ENCODE measurements at places on chromosomes 2 and 18.
A peak's percentile ranks its signal among the peaks of the same experiment; 100 is the strongest.

DNA sequence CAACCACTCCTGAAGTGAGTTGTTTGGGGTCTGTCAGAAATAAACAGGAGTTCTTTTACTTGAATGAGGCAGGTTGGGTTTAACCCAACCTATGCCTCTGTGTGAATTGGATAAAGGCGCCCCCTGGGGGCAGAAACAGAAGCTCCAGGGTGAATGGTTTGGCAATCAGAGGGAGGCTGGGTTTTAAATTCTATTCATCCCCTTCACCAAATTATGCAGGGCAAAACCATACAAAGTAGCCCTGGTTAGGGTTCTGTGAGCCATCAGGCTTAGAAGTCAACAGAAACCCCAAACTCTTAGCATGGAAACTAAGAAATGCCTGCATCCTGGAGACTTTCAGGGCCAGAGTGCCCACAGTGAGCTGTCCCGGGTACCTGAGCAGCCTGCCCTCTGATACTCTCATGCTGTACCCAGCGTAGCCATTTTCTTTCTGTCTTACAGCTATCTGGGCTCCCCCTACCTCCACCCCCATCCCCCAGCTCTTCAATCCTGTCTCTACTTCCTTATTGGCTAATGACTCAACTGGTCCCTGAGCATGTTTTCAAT, 241.5 kb downstream of the ICOS start:
- DNase-seq: no peak

GRCh38 chr2:207506426-207506825, 23.3 kb upstream of the CREB1 start:
- no peak for DNase-seq

DNA sequence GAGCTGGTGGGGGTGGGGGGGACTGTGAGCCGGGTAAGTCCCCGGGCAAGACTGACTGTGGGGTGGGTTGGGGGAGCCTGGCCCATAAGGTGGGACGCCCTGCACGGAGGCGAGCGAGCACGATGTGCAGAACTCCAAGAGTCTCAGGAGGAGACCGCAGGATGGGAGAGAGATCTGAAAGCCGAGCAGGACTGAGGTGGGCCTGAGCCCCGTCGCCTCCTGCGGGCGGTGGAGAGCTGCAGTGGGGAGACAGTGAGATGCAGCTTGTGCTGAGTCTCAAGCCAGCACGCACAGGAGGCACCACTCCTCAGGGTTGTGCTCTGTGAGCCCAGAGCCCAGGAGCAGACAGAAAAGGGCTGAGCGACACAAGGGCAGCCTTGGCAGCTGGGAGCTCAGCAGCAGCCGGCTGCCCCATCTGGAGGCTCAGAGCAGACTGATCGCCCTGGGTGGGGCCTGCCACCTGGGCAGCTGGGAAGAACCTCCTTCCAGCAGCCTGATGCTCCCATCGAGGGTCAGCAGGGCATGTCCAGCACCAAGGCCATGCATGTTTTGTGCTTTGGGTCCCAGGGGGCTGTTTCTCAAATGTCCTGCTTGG, 15.9 kb downstream of the ARHGEF4 start:
- DNase-seq: no peak

DNA sequence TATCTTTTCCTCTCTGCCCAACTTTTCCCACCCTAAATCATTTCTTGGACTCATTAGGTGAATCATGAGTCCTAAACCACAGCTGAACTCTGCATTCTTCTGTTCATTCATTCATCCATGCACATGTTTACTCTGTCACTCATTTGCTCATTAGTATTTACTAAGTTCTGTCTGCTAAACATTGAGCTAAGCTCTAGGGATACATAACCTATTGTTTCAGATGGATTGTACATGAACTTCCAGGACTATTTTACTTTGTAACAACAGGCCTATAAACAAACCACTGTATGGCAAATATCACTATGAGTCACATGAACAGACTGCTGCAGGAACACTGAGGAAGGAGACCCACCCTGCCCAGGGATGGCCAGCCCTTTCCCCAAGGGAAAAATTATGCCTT, 14.6 kb upstream of the DYNC2LI1 start:
- no peak for DNase-seq

DNA sequence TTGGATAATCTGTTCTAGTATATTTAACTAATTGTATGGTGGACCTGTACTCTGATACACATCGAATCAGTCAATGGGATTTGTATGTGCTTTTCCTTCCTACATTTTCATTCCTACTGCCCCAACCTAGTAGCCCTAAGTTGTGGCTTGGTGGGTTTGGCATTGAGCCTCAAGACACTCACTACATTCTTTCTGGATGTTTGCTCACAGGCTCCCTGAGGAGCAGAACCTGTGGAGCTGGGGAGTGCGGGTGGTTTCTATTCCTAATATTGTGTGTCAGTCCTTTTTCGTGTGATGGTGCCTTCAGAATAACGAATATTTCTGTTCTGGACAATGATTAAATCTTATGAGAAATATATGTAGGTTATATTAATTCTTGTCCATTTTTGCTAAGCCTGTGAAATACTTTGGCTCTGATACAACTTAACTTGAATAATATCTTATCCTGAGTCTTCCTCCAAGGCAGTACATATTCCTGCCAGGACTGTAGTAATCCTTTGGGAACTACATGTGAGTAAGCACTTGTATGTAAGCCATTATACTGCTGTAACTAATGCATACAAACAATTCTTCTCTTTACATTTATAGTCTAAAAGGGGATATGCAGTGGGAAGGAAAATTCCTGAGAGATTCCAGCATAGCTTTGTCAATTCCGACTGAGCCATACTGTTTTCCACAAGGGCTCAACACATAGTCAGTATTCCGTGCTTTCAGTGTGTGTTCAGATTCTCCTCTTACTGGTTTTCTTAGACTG, 150.6 kb downstream of the AGPS start:
- no peak for DNase-seq

DNA sequence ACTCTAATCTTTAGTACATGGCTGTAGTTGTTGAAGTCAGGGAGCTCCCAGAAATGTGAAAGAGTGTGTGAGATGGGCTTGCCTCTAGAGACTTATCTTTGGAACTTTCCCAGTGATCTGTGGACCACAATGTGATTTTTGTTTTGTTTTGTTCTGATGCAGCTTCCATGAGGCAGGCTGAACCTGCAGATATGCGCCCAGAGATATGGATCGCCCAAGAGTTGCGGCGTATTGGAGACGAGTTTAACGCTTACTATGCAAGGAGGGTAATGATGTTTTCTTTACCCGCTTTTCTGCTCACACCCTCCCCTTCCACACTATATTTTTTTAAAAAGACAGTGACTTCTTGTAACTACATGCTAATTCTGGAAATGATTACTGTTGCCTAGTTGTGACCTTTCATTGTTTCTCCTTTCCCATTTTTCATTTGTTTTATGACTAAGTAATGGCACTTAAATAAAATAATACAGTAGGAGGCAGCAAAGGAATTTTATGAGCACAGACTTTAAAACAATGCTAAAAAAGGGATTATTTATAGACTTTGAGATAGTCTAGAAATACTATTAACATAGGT, 29.3 kb downstream of the BCL2L11 start:
- no peak for DNase-seq

GRCh38 chr2:97355887-97356286, 233.8 kb downstream of the ANKRD36B start:
- no peak for DNase-seq

DNA sequence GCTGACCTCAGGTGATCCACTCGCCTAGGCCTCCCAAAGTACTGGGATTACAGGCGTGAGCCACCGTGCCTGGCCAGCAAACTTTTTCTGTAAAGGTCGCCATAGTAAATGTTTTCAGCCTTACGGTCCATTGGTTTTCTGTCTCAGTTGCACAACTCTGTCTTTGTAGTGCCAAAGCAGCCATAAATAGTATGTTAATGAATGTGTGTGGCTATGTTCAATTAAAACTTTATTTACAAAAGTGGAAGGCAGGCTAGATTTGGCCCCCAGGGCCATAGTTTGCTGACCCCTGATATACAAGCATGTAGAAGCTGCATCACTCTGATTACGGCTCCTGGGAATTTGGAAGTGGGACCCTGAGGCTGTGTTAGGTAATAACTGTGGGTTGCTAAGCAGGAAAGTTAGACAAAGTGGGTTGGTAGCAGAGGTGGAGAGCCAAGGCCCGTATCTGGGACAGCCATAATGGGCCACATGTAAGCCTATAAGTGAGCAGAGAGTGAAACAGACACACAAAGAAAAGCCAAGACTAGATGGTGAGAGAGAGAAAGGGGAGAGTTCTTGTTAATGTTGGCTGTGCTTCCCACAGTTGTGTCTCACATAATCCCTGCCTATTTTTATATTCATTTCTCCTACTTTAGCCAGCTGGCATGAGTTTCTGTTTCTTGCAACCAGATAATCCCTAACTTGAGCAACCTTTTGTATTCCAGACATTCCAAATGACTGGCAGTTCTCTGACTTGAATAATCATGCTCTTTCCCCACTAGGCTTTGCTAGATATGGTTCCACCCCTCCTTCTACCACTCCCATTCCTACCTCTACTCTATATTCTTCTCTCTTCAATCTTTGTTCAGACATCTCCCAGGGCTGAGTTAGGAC, 223.3 kb upstream of the STON1 start:
- DNase-seq: no peak

DNA sequence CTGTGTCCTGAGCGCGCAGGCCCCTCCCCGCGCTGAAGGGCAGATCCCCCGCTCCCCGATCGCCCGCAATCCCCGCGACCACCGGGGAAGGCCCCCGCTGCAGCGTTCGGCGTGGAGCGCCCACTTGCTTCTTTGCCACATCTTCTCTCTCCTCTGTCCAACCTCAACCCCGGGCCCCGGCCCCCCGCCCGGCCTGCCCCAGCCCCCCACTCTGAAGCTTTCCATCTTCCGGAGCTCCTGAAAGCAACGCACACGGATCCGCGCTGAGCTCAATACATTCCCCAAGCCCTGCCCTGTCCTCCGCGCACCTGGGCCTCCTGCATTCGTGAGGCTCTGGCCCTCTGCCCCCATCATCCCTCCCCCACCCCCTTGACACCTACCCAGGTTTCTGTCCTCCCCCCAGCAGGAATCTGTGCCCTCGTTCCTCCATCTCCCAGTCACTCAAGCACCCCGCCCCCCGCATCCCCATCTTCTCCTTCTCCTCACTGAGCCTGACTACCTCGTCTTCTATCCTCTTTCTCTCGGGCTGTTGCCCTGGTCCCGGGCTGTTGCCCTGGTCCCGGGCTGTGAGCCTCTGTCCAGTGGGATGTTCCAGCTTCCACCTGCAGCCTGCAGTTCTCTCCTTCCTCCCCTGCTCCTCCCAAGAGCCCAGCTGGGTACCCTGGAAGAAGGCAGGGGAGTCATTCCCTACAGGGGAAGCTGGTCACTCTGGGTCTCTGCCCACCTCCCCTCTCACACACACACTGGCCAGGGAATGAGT, 7.8 kb downstream of the SPEG start:
- DNase-seq: no peak

GRCh38 chr18:5424903-5425664, 118.7 kb downstream of the EPB41L3 start:
- peak; percentile 19 for DNase-seq

GRCh38 chr18:50447102-50447741, 72.4 kb downstream of the SKA1 start:
- DNase-seq: no peak

DNA sequence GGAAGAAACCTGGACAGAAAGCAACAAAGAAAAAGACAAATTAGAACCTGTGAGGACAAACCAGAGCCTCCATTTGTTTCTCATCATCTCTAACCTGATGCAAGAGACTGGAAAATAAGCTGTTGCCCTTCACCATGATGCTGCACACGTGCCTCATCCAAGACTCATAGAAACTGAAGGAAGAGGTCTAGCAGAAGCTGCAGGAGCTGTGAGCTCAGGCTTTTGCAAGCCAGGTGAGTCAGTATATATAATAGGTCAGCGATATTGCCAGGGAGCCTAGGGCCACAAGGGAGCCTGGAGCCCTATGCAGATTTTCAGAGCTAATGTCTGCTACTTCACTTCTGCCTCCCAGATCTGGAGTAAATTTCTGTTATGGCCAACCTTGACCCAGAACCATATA, 163.1 kb downstream of the LNPK start:
- DNase-seq: no peak

DNA sequence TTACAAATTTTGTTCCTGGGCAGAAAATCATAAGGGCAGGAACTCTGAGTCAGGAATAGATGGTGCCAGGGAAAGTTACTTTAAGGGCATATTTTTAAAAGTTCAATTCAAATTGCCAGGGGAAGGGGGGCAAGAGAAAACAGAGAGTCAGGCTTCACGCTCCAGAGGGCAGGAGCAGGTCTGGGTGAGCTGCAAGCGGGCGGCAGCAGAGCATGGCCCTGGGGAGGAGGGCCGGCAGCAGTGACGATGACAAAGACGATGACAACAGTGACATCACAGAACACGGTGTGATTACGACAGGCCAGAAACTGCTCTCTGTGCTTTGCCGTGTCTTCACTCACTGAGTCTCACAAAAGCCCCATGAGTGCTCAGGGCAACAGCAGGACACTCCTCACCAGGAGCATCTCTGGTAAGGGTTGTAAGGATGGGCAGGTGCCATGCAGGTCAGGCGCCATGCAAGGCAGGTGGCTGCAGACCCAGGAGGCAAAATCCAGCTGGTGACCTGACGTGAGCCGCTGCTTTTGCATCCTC, 23.3 kb downstream of the CHST10 start:
- DNase-seq: no peak

DNA sequence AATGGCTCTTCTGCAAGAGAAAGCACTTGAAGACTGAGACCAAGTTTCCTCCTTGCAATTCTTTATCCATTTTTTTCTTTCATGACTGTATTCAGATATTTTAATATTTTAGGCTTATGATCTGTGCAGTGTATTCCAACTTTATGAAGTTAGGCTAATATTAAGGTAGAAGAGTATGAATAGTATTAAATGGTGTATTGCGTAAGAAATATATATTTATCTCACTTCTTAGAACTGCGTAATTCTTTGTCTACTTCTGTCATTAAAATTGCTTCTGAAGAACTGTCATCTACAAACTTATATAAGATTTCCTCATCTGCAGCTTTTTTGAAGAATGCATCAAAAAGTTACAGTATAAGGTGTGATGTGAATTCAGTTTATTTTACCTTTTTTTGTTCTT, 183.2 kb downstream of the DLGAP1 start:
- no peak for DNase-seq

GRCh38 chr2:120935339-120936313, 200.0 kb downstream of the GLI2 start:
- DNase-seq: no peak

- no peak for DNase-seq
Measured at GRCh38 chr2:143891879-143892308, 628.0 kb downstream of the ZEB2 start.

GRCh38 chr2:178700922-178701342, 106.3 kb downstream of the TTN start:
- no peak for DNase-seq

DNA sequence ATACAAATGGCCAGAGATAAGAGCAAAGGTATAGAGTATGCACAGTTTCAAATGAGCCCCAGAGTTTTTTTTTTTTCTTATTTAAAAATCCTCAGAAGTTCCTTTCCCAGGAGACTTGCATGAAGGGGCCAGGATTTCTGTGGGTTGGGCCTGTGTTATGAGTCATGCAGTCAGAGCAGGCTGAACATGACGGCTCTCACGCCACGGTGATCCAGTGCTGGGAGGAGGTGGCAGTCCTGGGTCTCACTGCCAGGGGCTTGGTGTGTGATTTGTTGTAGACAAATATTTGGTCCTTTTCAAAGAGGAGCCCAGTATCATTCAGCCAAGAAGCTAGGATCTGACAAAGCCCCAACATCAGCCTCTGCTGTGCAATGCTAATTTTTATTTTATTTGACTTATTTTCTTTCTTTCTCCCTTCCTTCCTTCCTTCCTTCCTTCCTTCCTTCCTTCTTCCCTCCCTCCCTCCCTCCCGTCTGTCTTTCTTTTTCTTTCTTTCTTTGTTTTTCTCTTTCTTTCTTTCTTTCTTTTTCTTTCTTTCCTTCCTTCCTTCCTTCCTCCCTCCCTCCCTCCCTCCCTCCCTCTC, 10.4 kb upstream of the KCNE4 start:
- no peak for DNase-seq

All from NCI-H510A (cell line).